Caki2 (cell line): ENCODE measurements at places on chromosomes 3 and 15.

DNA sequence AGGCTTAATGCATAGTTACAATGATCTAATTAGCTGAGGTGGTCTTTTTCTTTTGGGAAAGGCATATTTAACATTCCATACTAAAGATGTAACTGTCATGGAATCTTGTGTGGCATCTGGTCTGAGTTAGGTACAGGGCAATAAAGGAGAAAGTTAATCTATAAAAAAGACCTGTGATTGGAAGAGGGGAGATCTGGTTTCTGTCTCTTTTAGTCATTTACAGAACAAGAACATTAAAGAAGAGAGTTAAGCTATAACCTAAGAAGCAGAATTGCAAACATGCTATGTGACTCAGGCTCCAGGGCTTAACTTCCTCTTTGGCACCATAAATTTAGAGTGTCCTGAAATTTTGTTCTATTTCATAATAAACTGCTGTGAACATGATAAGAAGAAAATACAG, 47.2 kb upstream of the MME start:
- no peak for DNase-seq

GRCh38 chr15:93028632-93029213, 60.3 kb downstream of the RGMA start:
- no peak for DNase-seq

DNA sequence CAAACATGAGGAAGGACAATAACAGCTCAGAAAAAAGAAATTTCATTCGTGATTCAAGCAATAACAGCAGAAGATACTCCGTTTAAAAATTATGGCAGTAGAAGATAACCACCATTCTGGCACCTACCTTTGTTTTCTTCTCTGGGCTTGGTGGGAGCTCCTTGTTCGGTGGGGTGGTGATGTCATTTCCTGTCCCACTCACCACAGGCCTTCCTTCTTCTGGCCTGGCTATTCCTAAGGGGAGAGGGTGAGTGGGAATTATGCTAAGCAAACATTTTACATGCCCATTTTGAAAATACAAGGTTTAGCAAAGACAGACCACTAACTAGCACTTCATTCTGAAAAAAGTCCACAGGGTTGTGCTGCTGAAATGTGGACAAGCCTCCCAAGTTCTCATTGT, 74.4 kb downstream of the DHX30 start:
- no peak for DNase-seq

GRCh38 chr3:131744765-131745164, 242.0 kb upstream of the MRPL3 start:
- no peak for DNase-seq

GRCh38 chr3:129276385-129276784, 2.3 kb upstream of the HMCES start:
- DNase-seq, result no peak

GRCh38 chr15:37536967-37537605, 397.4 kb upstream of the TMCO5A start:
- DNase-seq, result peak; percentile 17

- DNase-seq, result no peak
Measured at GRCh38 chr15:73682600-73683090, 1.5 kb upstream of the CD276 start.
